ENCODE measurements at places on chromosomes 1 and 21. TPM values are rescaled to one million over a fixed set of nuclear protein-coding genes. Genes with fewer than 3 reads are reported as not detected.

Gene ZNF684
- total RNA-seq, result 4.7 TPM

Gene CATSPERE
- total RNA-seq, result 0.24 TPM

Gene ZNF593OS
- total RNA-seq, result not detected

Gene FCGR3A
- 0.58 TPM for total RNA-seq

Data from CD8-positive, alpha-beta memory T cell (primary cell).